CD4-positive, CD25-positive, alpha-beta regulatory T cell (primary cell): ENCODE measurements at places on chromosomes 6 and 20.

DNA sequence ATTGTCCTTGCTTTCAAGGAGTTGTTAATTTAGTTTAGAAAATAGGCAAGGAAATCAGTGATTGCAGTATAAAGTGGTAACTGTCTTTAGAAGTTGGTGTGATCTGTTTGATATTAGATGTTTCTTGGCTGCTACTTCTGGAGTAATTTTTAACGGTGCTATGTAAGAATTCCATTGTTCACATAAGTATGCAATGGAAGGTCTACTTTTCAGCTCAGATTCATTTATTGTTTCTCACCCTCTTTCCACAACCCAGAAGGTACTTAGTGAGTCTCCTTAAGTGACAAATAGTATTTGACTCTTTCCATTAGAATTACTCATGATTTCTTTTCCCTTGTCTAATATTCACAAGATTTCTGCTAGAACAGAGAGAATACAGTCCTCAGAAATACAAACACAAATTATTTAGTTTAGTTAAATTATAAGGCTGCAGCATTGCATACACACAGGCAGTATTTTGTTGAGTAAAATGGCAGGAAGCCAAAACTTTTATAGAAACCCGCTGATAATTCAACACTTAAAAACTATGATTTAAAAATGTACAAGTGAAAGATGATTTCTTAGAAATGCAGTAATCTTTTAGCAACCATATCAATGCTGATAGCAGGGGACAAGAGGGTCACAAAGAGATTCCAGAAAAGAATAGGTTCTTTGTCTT lies 554.3 kb downstream of the CD109 start:
- no peak for DNase-seq

DNA sequence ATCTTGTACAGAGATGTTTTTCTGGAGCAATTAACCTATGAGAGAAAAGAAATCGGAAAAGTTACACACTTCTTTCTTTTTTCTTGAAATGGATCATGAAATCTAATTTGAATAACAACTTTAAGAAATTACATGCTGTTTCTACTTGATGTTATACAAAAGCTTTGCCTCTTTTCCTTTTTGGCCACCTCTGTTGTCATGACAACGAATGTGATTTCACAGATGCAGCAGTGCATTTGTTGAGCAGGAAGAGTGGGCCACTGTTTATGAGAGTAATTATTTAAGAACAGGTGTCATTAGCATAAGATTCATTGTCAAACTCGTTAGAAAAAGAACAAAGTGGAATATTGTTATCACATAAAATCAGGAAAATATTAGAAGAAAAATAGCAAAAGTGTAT lies 148.3 kb upstream of the IMPG1 start:
- no peak for DNase-seq

DNA sequence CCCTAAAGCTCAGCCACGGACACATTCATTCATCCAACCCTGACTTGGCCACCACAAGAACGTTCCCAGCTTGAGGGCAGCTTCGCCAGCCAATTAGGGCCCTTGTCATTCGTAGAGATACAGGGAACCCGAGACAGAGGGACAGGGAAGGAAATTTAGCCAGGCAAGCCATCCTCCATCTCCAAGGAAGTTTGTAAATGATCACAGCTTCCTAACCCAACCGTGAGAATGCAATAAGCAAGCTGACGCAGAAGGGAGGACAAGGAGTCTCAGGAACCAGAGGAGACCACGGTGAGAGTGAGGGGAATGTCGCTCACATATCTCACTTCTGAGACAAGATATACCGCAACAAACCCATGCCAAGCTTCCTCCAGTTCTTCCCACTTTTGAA lies 1.4 kb downstream of the TRAM2 start:
- DNase-seq = no peak

- peak; percentile 39 for DNase-seq
These were observed 6.5 kb upstream of the TMEM14A start for GRCh38 chr6:52664186-52664990.

DNA sequence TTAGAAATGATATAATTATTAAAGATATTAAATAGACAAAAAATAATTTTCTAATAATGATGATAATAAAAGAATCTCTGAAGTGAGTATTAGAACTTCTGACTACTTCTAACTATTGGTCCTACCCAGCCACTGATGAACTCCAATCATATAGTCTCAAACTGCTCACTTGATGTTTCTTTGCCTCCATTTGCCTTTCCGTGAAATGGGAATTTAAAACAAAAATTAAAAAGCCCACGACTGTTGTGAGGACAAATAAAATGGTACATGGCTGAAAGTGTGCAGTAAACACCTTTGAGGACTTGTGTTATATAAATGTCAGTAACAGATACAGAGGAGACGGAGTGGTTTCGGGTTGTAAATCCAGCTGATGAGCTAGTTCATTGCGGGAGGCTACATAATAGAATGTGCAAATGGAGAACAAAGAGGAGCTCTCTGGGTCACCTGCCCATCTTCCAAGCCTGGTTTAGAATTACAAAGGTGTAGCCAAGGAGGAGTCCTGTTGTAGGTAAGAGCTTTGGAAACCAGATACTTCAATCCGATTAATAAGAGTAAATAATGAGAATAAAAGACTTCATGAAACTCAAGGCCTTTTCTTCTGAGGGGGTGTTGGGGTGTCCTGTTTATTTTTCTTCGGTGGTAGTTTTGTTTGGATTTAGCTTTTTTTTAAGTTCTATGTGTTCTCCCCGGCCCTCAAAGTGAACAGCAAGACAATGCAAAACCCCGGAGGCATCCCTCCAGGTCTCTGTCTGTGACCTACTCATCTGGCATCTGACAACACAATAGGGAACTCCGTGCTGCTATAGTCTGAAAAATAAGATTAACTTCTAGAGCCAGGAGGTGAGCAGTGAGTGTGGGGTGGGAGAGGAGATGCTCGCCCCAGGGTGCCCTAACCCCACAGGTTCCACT lies 4.4 kb upstream of the PXDC1 start:
- DNase-seq = no peak

DNA sequence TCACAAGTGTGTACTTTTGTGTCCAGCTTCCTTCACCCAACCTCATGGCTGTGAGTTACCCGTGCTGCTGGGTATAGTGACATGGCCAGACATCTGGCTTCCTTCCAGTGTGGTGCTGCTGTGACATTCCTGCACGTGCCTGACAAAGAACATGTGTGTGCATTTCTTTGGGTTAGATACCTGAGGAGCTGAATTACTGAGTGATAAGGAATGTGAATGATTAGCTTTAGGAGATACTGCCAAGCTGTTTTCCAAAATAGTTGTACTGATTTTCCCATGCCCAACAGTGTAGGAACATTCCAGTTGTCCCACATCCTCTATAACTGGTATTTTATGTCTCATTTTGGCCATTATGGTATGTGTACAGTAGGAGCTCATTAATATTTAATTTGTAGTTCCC lies 132.5 kb downstream of the PREX1 start:
- no peak for DNase-seq

DNA sequence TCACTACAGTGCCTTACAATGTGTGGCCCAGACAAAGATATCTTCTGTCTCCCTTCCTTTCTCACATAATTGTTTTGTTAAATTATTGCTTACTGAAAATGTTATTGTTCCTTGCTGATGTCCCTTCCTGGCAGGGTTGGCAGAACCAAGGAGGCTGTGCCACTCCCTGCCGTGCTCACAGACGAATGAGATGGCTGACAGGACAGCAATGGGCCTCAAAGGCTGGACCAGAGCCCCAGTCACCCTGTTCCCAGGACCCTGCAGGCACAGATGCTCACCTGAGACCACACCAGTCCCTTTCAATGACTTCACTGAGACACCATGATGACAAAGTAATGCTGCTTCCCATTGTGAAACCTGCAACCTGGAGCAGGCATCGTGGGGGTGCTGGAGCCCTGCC lies 375.1 kb downstream of the HACE1 start:
- no peak for DNase-seq

DNA sequence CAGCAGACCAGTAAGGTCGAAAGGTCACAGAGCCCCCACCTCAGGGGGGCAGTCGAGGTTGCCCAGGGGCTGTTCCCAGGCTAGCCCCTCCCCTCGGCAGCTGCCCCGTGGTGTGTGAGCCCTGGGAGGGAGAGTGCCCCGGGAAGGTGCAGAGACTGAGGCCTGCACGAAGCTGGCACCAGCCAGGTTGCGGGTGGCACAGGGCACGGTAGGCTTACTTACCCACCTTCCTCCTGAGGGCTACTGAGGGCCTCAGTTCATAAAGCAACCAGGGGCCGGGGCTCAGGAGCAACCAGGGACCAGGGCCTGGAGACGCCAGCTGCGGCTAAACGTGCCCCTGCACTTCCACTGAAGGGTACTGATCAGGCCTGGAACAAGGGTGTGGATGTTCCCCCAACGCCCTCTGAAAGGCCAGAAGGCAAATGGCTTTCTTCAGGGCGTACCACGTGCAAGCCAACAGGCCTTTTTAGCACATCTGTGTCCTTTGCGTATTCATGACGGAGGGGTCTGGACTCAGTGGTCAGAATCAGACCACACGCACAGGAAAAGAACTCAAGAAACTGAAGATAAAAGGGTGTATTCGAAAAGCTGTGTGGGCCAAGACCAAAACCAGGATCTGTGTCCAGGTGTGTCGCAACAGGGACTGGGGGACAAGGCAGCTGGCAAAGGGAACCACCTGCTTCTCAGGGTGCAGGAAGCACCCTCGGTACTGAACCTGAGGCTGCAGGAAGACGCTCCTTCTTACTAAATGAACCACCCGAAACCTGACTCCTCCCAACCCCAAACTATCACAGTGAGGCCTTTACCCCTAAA lies 24.5 kb upstream of the TCFL5 start:
- no peak for DNase-seq

- DNase-seq = no peak
These were observed 44.7 kb downstream of the MCUR1 start for GRCh38 chr6:13769655-13770053.

- no peak for DNase-seq
These were observed 21.1 kb downstream of the EYA2 start for GRCh38 chr20:46915575-46916257.

DNA sequence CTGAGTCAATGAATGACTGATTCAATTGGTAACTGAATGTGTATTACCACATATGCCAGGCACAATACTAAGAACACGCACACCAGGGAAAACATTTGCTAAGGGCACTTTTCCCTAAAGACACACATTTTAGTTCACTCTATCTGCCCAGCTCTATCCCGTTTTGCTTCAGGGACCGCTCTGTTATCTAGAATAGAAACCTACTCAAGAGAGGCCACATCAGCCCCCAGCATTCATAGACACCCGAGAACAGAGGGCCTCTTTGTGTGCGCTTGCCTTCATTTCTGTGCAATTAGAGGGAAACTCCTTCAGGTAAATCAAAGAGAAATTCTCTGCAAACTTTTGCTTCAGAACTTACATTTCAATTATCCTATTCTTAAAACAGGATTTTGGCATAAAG lies 50.3 kb downstream of the DZANK1 start:
- DNase-seq = no peak

- no peak for DNase-seq
These were observed 223.1 kb upstream of the MYLIP start for GRCh38 chr6:15905488-15906419.

DNA sequence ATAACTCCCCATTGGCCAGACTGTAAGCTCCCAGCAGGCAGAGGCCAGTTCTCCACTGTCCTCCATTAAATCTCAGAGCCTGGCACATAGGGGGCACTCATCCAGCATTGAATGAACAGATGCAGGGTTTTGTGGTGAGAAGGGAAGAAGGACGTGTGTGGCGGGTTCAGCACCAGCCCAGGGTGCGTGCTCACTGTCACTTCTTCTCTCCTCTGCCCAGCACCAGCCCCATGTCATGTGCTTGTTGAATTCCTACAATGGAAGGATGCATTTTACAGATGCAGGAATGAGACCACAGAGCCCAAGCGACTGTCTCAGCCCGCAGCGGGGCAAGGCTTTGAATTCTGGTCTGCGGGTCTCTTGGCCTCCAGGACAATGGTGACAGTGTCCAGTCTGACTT lies 149.9 kb downstream of the CEBPB start:
- no peak for DNase-seq

- DNase-seq = no peak
These were observed 170.0 kb downstream of the VEGFA start for GRCh38 chr6:43940071-43940392.

DNA sequence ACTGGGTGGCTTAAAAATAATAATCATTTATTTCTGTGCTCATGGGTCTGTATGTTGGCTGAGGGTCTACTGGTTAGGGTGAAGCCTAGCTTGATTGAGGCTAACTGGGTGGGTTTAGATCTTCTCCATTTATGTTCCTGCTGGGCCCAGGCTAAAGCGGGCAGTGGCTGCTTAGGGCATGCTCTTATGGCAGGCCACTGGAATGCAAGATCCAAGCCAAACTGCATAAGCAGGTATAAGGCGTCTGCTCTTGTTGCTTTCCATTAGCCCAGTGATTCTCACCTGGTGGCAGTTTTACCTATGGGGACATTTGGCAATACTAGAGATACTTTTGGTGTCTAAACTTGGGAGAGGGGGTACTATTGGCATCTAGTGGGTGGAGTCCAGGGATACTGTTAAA lies 44.5 kb downstream of the QKI start:
- no peak for DNase-seq

GRCh38 chr6:21653905-21654304 lies 60.4 kb downstream of the SOX4 start:
- DNase-seq = no peak

GRCh38 chr6:66435321-66435720 lies 728.3 kb upstream of the EYS start:
- no peak for DNase-seq

DNA sequence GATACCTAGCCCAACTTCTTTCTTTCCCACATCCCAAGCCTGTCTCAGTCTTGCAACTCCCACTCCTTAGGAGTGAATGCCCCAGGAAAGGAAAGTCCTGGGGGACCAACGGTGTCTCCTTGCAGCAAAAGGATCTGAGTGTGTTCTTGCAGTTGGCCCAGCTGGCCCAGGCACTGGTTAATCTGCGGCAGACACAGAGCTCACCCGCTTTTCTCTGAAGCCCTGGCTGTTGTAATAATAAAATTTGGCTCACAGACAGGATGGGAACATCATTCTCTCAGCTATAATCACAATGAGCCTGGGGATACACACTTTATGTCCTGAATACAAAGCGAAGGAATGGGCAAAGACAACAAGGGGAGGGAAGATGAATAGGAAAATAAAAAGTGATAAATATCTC lies 287.0 kb upstream of the PRND start:
- no peak for DNase-seq

- no peak for DNase-seq
These were observed 28.1 kb downstream of the SLC52A3 start for GRCh38 chr20:740162-740561.

DNA sequence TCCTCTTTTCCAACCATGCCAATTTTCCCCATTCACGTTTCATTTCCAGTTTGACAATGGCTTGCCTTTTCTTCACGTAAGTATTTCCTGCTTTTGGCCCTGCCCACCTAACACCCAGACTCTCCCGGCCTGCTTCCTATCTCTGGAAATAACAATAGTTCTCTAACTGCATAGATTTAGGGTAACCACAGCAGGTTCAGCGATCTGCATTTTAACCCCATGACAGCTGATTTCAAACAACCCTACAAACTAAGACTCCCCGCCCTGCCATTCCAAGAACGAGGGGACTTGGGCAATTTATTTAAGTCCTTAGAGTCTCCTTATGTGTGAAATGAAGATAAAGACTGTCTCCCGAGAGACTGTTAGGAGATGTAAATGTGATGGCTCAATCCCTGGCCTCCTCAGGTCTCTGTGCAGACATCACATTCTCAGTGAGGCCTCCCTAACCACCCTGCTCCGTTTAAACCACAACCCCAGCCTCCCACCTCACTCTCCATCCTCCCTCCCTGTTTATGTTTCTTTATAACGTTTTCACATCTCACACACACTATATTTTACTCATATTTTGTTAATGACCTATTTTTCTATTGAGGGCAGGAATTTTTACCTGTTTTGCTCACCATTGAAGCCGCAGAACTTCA lies 134.8 kb downstream of the GJA10 start:
- no peak for DNase-seq
